ENCODE measurements at places on chromosomes 3 and 15. TPM values are rescaled to one million over a fixed set of nuclear protein-coding genes. Genes with fewer than 3 reads are reported as not detected.

GRCh38 chr3:74832925-74833324 is 218.5 kb upstream of the CNTN3 start:
- no peak for DNase-seq
- no peaks in the 10 kb centered on the region for H3K27me3 ChIP-seq
- no peak overlapping the region for H3K27ac ChIP-seq
- no peaks in the 10 kb centered on the region for H3K4me1 ChIP-seq
- no peak overlapping the region for H3K4me3 ChIP-seq
- H3K36me3 ChIP-seq: no peaks in the 10 kb centered on the region

DNA sequence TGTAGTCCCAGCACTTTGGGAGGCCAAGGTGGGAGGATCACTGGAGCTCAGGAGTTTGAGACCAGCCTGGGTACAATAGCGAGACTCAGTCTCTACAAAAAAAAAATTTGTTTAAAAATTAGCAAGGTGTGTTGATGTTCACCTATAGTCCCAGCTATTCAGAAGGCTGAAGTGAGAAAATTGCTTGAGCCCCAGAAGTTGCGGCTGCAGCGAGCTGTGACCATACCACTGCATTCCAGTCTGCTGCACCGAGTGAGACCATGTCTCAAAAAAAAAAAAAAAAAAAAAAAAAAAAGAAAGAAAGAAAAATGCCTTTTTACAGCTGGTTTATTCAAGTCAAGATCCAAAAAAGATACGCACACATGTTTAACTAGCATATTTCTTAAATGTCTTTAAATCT is 17.0 kb upstream of the MUC20 start:
- no peak overlapping the region for H3K27ac ChIP-seq
- no peaks in the 10 kb centered on the region for H3K4me1 ChIP-seq

- H3K4me1 ChIP-seq: no peaks in the 10 kb centered on the region
- no peak for DNase-seq
- H3K36me3 ChIP-seq: no peaks in the 10 kb centered on the region
- no peak overlapping the region for H3K4me3 ChIP-seq
- no peak overlapping the region for H3K27ac ChIP-seq
- no peaks in the 10 kb centered on the region for H3K27me3 ChIP-seq
Observed at GRCh38 chr15:66951531-66952320, 113.7 kb upstream of the SMAD3 start.

DNA sequence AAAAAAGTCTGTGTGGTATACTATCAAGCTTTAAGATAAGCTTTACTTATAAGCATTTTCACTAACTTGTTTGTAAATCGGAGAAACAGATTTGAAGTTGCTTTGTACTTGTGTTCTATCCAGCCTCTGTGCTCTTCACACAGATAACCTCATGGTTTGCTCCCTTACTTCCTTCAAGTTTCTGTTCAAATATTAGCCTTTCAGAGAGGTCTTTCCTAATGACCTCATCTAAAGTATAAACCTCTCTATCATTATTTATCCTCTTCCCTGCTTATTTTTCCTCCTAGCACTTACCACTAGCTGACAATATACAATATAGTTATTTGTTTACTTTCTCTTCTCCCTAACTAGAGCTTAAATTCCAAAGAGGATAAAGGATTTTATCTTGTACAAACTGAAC is 180.0 kb downstream of the CBLB start:
- no peaks in the 10 kb centered on the region for H3K27me3 ChIP-seq
- no peak for DNase-seq
- no peak overlapping the region for H3K27ac ChIP-seq
- peaks cover 20% of the 10 kb centered on the region for H3K36me3 ChIP-seq
- H3K4me3 ChIP-seq: no peak overlapping the region
- H3K4me1 ChIP-seq: peaks cover 8% of the 10 kb centered on the region

DNA sequence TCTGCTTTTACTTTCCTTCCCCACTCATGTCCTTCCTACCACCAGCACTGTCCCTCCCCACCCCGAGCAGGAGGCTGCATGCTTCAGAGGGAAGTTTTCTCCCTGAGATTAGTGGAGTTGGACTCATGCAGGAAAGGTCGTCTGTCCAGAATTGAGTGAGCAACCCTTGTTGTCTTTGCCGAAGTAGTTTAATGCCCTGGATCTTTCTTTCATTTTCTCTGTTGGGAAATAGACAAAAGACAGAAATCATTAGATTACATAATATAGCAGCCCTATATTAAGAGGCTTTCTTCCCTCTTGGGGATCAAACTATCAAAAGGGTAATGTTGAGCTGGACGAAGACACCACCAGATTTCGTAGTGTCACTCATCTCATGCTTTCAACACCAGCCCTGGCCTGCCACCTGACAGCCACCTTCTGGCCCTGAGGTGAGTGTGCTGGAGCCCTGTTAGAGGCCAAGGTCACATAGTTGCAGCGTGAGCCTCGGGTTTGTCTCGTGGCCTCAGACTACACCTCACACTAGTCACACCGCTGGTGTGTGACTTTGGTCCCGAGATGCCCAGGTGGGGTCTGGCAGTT is 231.0 kb downstream of the ITPR1 start:
- H3K4me3 ChIP-seq: no peak overlapping the region
- H3K27ac ChIP-seq: no peak overlapping the region
- DNase-seq: no peak

GRCh38 chr3:32961189-32961715 is 9.8 kb downstream of the CCR4 start:
- DNase-seq: no peak
- no peaks in the 10 kb centered on the region for H3K27me3 ChIP-seq
- no peak overlapping the region for H3K27ac ChIP-seq
- H3K36me3 ChIP-seq: no peaks in the 10 kb centered on the region

GRCh38 chr15:42152196-42152920 is 4.1 kb downstream of the PLA2G4F start:
- H3K4me1 ChIP-seq: no peaks in the 10 kb centered on the region
- H3K4me3 ChIP-seq: no peak overlapping the region
- no peaks in the 10 kb centered on the region for H3K27me3 ChIP-seq
- no peaks in the 10 kb centered on the region for H3K36me3 ChIP-seq
- no peak for DNase-seq

The BCL2A1 gene
- polyA plus RNA-seq: 29.5 TPM

The PLA2G4F gene
- polyA plus RNA-seq: not detected

The ULK4 gene
- polyA plus RNA-seq: 10.4 TPM

The C3orf20 gene
- polyA plus RNA-seq: not detected

The DNAJC13 gene
- polyA plus RNA-seq: 8.3 TPM

The HOMER2 gene
- polyA plus RNA-seq: 1.6 TPM

Measured in CD8-positive, alpha-beta memory T cell (primary cell).